ENCODE measurements at places on chromosomes 12 and 14. TPM values are rescaled to one million over a fixed set of nuclear protein-coding genes. Genes with fewer than 3 reads are reported as not detected.

Gene ATP2B1
- 65.9 TPM for total RNA-seq

Gene PRH2
- not detected for total RNA-seq

Gene LBHD2
- not detected for total RNA-seq

Gene TSPAN19
- total RNA-seq = not detected

Gene FERMT2
- total RNA-seq = 143 TPM

Gene PLEKHH1
- total RNA-seq = 0.56 TPM

Gene INHBE
- total RNA-seq = 0.85 TPM

Gene MMAB
- 19.2 TPM for total RNA-seq

Gene DENR
- 29.9 TPM for total RNA-seq

Gene LLPH
- 6.3 TPM for total RNA-seq

Gene DPY19L2
- 1.9 TPM for total RNA-seq

Gene IFNG-AS1
- total RNA-seq = not detected

Gene FAM181A
- total RNA-seq = not detected

Gene B4GALNT3
- 0.28 TPM for total RNA-seq

Gene ZFHX2
- under 0.01 TPM for total RNA-seq

Gene MTRFR
- 8.6 TPM for total RNA-seq

Gene NXPH4
- 4.4 TPM for total RNA-seq

Gene BCL2L14
- not detected for total RNA-seq

Gene PCED1B
- total RNA-seq = 1.2 TPM

Gene APOF
- total RNA-seq = not detected

Gene SRRM4
- total RNA-seq = not detected

Gene SCNN1A
- 1.4 TPM for total RNA-seq

Gene ADAM20
- total RNA-seq = 0.38 TPM

Gene MDM1
- total RNA-seq = 15.5 TPM

Gene MORN3
- 0.56 TPM for total RNA-seq

Gene CMKLR1
- total RNA-seq = under 0.01 TPM

Gene DHRS1
- total RNA-seq = 9.0 TPM

Gene RSRC2
- 40.3 TPM for total RNA-seq

Gene KCNMB4
- 5.1 TPM for total RNA-seq

Gene DEPDC4
- 1.7 TPM for total RNA-seq

Gene BEST3
- under 0.01 TPM for total RNA-seq

Gene PARPBP
- total RNA-seq = 5.6 TPM

Gene PMCH
- not detected for total RNA-seq

Gene DBX2
- not detected for total RNA-seq

Gene PLBD1
- 2.8 TPM for total RNA-seq

Gene LUM
- 191 TPM for total RNA-seq

Gene IQSEC3
- 0.28 TPM for total RNA-seq

Gene BATF
- 1.2 TPM for total RNA-seq

Gene KLRC3
- total RNA-seq = not detected

Gene FKBP3
- total RNA-seq = 40.5 TPM

Gene KRT75
- total RNA-seq = not detected

Gene AMDHD1
- total RNA-seq = under 0.01 TPM

Gene OAS3
- 9.2 TPM for total RNA-seq

Gene PRPH
- under 0.01 TPM for total RNA-seq

Gene AQP6
- total RNA-seq = under 0.01 TPM

Gene SLC38A2
- 586 TPM for total RNA-seq

Gene PLEK2
- 42.0 TPM for total RNA-seq

Gene FSCB
- 0.19 TPM for total RNA-seq

Gene CPM
- 19.0 TPM for total RNA-seq

Gene GLIPR1L1
- not detected for total RNA-seq
